Smooth muscle cell of trachea (primary cell): ENCODE measurements at places on chromosomes 13 and 19. TPM values are rescaled to one million over a fixed set of nuclear protein-coding genes. Genes with fewer than 3 reads are reported as not detected.

Gene ANO8
- 4.1 and 7.7 TPM in 2 replicates for total RNA-seq

Gene FUT2
- total RNA-seq, result not detected in 2 replicates

Gene ATP1A3
- total RNA-seq, result under 0.01 and 0.15 TPM in 2 replicates

Gene VSTM2B
- total RNA-seq, result not detected in 2 replicates

Gene FCER2
- not detected in 2 replicates for total RNA-seq

Gene PGLYRP1
- not detected in 2 replicates for total RNA-seq

Gene IGFL2
- not detected in 2 replicates for total RNA-seq
